ENCODE measurements at places on chromosomes 12 and 14.

DNA sequence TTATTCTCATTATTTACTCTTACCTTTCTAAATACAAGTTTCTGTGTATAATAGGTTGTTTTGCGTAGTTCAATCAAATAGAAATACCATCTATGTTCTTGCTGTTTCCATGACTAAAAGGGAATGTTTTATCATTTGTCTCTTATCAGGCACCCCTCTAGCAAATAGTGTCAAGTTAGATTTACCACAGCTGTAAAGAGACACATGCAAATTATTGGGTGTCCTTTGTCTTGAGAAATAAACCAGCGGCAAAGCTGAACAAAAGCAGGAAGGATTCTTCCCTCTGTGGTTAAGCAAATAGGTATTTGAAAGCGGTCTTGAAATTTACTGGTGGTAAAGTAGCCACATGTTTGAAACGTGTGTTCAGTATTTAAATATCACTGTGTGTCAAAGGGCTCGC is 405.9 kb downstream of the TMTC2 start:
- DNase-seq, result no peak

- no peak for DNase-seq
These were observed 1.1 kb downstream of the NCAPD2 start for GRCh38 chr12:6494968-6495367.

GRCh38 chr12:51406859-51407258 is 15.7 kb upstream of the GALNT6 start:
- DNase-seq, result no peak

GRCh38 chr12:59383079-59383822 is 212.6 kb upstream of the SLC16A7 start:
- DNase-seq, result no peak

GRCh38 chr14:94906991-94907587 is 137.2 kb upstream of the GSC start:
- no peak for DNase-seq

Measured in stimulated activated CD8-positive, alpha-beta memory T cell treated with anti-CD3 and anti-CD28 coated beads, Interleukin-4, amount 100 ng/mL, for 48 hours (primary cell).